Subcutaneous preadipocyte (primary cell): ENCODE measurements at places on chromosomes 4 and X. TPM values are rescaled to one million over a fixed set of nuclear protein-coding genes. Genes with fewer than 3 reads are reported as not detected.

Gene TEX11
- total RNA-seq = not detected in 2 replicates

Gene STOX2
- total RNA-seq = under 0.01 and 0.39 TPM in 2 replicates

Gene F8A2
- total RNA-seq = not detected in 2 replicates

Gene FGFBP2
- total RNA-seq = not detected in 2 replicates

Gene MGAT4D
- not detected in 2 replicates for total RNA-seq

Gene ADH1B
- total RNA-seq = 17.2 and 497 TPM in 2 replicates

Gene HGFAC
- under 0.01 TPM in 1 of 2 replicates, not detected in the other for total RNA-seq

Gene C4orf54
- not detected in 2 replicates for total RNA-seq

Gene EGFL6
- total RNA-seq = under 0.01 TPM in 1 of 2 replicates, not detected in the other

Gene SATL1
- not detected in 2 replicates for total RNA-seq

Gene MUC7
- not detected in 2 replicates for total RNA-seq

Gene CT45A5
- not detected in 2 replicates for total RNA-seq

Gene PABPC5
- 2.5 and 4.0 TPM in 2 replicates for total RNA-seq

Gene KLHL13
- total RNA-seq = 2.9 and 3.3 TPM in 2 replicates

Gene EPHA5
- under 0.01 TPM in 1 of 2 replicates, not detected in the other for total RNA-seq

Gene TRAM1L1
- total RNA-seq = 0.59 and 1.8 TPM in 2 replicates

Gene WDR44
- 12.1 and 15.2 TPM in 2 replicates for total RNA-seq

Gene SSX5
- not detected in 2 replicates for total RNA-seq

Gene DSPP
- total RNA-seq = not detected in 2 replicates

Gene MAGEA4
- total RNA-seq = not detected in 2 replicates

Gene HSFX3
- total RNA-seq = not detected in 2 replicates

Gene RRH
- total RNA-seq = not detected in 2 replicates

Gene MAGED4B
- total RNA-seq = 5.1 and 22.0 TPM in 2 replicates

Gene CXCL11
- not detected in 2 replicates for total RNA-seq

Gene SYNPO2
- 3.9 and 10.3 TPM in 2 replicates for total RNA-seq

Gene PPP2R2C
- under 0.01 and 0.20 TPM in 2 replicates for total RNA-seq

Gene ARHGEF9
- total RNA-seq = 11.8 and 13.5 TPM in 2 replicates
